CD4-positive, alpha-beta T cell treated with Interleukin-12 subunit alpha and Interleukin-12 subunit beta, for 1 hour (primary cell): ENCODE measurements at places on chromosomes 12 and 14.
A peak's percentile ranks its signal among the peaks of the same experiment; 100 is the strongest.

DNA sequence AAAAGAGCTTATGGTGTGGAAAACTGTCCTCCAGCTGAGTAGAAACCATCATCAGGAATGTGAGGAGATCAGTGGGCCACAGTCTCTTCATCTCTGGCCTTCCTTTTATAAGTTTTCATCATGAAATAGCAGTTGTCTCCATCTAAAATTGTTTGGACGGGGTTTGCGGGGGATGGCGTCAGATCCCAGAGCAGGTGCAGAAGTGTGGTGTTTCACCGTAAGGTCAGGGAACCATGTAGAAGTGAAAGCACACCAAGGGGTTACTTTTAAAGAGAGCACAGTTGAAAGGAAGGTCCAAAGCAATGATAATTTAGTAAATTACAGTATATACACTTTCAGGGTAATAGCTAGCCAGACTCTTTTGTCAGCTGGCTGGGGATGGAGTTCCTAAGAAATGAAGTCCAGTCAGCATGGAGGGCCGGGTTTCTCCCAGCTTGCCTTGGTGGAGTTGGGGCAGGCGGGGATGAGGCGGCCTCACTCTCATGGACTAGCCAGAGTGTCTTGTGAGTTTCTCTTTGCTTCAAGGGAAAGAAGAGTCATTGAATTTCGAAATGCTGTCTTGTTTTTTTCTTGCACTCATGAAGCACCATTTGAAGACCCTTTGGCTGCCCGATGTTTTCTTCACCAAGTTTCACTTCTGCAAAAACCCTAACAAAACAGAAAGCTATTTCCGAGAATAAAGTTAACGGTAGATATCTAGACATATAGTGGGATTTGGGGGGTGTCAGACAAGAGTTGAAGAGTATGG lies 100.6 kb downstream of the ETV6 start:
- DNase-seq = no peak

- DNase-seq = no peak
Observed at GRCh38 chr12:28987538-28988324, 161.3 kb upstream of the FAR2 start.

- no peak for DNase-seq
Observed at GRCh38 chr12:57694459-57695019, 607 bp downstream of the OS9 start.

DNA sequence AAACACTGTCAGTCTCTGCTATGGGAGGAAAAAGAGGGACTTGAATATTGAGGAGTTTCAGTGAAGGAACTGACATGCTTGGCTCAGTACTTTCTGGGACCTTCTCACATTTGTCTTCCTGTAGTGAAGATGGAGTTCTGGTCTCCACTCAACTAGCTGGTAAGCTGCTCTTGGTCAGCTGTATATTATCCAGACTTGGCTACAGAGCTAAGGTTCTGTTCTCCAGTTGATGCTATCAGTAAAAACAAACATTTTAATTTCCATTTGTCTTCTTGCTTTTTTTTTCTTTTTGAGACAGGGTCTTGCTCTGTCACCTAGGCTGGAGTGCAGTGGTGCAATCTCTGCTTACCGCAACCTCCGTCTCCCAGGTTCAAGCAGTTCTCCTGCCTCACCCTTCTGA lies 5.3 kb downstream of the RNF34 start:
- no peak for DNase-seq

- DNase-seq = no peak
Observed at GRCh38 chr14:35988972-35989690, 163.0 kb downstream of the BRMS1L start.

GRCh38 chr14:63759456-63759855 lies 31.6 kb upstream of the SGPP1 start:
- DNase-seq = peak; percentile 48

- no peak for DNase-seq
Observed at GRCh38 chr14:31122921-31123320, 84.7 kb downstream of the HECTD1 start.

- peak; percentile 8 for DNase-seq
Observed at GRCh38 chr12:52197371-52198231, 5.8 kb upstream of the KRT80 start.

- no peak for DNase-seq
Observed at GRCh38 chr12:103036581-103037214, 79.2 kb downstream of the ASCL1 start.

- DNase-seq = no peak
Observed at GRCh38 chr12:6323995-6324711, 13.7 kb downstream of the PLEKHG6 start.

DNA sequence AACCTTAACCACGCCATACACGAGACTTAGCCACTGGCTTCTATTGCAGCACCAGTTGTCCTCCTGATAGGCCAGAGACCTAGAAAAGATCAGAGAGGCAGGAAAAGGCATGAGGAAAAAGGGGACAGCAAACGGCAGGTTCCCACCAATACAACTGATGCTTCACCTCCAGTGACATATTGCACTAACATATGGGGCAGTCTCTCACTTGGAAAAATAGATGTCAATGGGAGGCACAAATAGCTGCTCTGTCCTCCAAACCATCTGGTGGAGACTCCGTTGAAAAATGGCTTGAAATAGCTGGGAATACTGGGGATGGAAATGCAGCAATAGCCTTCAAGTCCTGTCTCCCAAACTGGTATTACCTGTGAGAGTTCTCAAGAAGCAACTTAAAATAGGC lies 20.3 kb downstream of the SLC8A3 start:
- DNase-seq = no peak

- DNase-seq = no peak
Observed at GRCh38 chr14:95226801-95227200, 69.5 kb upstream of the DICER1 start.

- DNase-seq = no peak
Observed at GRCh38 chr14:92943855-92944570, 21.1 kb downstream of the CHGA start.
